ENCODE measurements at places on chromosomes 11 and 22.

DNA sequence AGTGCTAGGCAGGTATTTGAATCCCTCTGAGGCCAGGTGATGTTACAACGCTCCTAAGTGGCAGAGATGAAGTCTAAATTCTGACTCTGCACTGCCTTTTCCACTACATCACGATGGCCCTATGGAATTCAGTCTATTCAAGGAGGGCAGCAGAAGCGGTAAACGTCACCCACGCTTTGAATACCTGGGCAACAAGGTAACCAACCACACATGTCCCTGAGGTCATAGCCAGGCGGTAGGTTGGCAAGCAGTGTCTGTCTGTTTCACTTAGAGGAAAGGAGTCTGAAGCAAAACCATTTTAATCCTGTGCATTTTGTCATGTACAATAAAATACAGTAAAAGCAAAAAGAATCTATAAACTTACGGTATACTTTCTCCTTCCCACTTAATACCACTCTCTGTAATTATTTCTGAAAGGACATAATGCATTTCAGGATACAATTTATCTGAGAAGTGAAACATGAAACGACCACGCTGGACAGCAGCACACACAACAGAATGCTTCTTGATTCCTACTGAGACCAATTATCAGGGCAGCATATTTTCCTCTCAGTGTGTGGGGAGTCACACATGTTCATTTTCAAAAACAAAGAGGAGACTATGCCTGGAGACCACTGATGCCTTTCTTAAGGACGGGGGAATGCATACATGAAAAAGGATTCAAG is 51.3 kb downstream of the PRDM10 start:
- DNase-seq: no peak

DNA sequence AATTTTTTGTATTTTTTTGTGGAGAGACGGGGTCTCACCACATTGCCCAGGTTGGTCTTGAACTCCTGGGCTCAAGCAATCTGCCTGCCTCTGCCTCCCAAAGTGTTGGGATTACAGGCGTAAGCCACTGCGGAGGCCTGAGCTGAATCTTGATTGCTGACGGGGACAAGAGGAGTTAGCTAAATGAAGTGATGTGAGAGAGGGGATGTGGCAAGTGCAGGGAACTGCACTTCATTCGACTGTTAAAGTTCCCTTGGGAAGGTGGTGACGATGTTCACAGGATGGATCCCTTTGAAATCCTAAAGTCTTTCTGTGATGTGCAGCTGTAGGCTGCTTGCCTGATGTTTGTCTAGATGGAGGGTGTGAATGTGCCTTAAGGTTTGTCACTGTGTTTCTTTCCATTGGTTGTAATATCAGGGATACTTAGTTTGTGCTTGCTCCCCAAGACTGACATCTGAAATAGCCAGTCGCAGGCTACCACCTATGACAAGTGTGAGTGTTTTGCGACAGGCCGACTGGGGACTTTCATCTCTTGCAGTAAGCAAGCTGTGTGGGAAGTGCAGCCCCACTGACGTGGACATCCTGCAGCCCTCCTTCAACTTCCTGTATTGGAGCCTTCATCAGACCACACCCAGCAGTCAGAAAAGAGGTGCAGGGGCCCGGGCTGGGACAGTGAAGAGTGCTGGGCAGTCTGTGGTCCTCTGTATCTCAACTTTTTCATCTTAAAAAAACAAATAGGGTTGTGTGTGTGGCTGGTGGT is 19.6 kb upstream of the CCDC134 start:
- peak; percentile 76 for DNase-seq

DNA sequence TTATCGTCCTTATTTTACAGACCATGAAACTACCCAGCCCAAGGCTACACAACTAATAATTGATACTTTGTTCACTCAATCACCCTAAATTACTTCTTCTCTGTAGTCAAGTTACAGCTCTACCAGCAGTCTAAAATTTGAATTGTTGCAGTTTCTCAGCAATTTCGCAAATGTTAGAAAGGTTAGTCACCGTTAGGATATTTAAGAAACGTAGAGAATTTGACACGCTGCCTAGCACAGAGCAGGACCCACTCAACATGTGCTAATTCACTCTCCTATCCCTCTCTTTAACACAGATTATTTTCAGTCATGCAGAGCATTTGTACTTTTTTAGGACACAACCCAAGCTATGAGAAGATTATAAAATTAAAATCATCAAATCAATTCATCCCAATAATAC is 771.1 kb upstream of the LUZP2 start:
- DNase-seq: no peak

DNA sequence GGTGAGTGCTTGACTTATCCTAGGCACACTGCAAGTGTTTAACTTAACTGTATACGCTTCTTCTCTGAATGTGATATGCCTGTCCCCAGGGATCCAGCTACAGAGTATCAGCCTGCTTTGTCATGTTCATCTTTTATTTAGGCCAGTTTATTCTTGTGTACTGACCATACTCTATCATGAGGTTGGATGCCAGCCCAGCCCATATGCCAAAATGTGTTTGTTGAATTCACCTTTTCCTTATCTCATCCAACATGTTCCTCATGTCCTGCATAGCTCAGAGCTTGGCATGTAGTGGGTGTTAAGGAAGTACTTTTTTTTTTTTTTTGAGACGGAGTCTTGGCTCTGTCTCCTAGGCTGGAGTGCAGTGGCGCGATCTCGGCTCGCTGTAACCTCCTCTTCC is 116.2 kb downstream of the NCAM1 start:
- no peak for DNase-seq

- peak; percentile 60 for DNase-seq
These were observed 13.7 kb downstream of the EHD1 start for GRCh38 chr11:64864473-64865285.

- no peak for DNase-seq
These were observed 185.0 kb downstream of the ADAMTS15 start for GRCh38 chr11:130633466-130633865.

DNA sequence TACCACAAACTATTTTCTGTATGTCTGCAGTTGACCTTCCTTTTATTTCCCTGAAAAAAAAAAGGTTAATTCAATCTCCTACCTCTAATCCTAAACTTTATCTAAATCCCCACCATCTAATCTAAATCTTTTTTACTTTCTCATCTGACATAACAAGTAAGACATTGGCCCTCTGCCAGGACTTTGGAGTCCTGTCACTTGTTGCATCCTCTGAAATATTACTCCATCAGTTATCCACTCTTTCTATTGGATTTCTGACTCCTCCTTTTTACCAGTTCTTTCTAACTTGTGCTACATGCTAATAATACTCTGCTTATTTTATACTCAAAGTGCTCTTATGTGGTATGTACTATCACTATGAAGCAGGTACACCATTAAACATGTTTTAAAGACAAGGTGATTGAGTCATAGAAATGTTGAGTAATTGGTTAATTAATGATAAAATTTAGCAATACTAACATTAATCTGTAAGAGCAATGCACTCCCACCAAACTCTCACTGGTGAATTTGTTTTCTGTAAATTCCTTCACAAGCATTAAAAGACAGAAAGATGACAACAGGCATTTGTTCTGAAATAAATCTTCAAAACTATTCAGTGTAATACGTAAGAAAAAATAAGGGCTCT is 914.2 kb upstream of the RAG2 start:
- DNase-seq: no peak

DNA sequence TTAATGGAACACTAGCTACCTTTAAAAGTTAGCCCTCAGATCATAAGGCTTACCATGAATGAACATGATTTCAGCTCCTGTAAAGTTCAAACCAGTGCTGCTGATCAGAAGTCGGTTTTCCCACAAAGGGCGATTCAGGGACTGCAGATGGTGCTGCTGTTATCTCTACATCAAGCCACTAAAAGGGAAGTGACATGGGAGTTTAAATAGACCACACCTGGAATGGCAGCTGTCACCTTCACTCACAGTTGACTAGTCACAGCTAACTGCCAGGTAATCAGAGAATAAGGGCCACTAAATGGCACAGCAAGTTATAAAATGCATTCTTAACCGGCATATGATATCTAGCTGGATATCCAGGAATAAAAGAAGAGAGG is 581.1 kb upstream of the ARHGAP42 start:
- no peak for DNase-seq

DNA sequence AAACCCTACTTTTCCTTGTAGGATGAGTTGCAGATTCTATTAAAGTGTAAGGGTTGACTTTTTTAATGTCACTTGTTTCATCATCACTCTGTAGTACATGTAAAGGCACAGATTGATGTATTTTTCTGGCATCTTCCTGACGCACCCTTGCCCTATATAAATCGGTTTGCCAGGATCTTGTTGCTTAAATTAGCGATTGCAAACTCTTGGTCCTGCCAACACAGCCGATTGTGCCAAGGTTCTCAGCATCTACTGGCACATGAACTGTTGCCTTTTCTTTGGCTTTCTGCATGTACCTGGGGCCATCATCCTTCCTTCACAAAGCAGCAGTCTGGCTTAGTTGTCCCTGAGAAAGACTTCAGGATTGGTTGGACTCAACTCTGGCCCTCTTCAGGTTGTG is 7.5 kb upstream of the LIN7C start:
- DNase-seq: no peak
